Right kidney (tissue), 9 donors: ENCODE measurements at places on chromosomes 5 and 9.

DNA sequence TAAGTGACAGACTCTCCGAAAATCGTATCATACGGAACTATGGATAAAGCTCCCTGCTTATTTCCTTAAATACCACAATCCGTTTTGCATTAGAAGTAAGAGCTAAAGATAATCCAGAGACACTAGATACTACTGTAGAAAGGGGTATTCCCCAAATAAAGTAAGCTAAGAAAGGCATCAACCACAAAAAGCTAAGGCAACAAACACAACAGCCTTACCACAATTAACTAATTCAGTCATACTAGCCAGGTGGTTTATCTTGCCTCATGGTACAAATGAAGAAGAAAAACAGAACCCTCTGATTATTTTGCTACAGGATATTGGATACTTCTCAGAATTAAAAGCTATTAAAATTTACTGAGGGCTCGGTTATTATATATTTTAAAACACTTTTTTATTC lies 14.1 kb downstream of the ERP44 start:
- no peak for DNase-seq

GRCh38 chr5:127280491-127281220 lies 9.9 kb upstream of the MEGF10 start:
- no peak for DNase-seq

DNA sequence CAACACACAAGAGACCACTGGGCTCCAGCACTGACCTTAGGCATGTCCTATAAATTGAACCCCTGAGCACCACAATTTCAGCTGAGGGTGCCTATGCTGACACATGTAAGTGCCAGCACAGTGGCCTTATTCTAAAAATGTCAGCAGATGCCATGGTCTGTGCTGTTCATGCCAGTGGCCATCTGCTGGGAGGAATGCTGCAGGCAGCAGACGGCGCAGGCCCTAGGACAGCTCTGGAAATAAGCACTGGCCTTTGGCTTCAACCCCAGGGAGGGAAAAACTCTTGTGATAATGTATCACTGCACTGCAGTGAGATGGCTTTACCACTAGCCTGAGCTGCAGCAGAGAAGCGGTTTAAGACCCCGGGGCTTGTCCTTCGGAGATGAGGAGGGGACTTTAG lies 98.5 kb downstream of the SYK start:
- no peak for DNase-seq

DNA sequence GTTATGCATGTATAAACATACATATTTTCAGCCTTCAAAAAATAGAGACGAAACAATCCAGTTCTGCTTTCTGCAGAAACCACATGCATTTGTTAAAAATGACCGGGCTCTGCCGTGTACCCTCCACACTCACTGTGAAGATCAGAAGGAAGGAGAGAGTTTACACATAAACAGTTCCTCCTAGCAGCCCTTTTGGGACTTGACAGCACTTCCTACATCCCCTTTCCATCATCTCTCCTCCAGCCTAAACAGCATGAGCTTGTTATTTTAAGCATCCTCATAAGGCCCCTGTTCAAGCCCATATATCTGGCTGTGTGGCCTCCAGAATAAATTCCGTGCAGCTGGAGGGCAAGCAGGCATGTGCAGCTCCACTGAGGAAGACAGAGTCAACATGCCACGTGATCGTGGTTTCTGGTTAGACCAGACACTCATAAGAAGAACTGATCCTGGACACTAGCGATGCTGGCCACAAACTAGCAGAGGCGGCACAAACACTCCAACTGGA lies 42.2 kb downstream of the NIPAL4 start:
- DNase-seq = no peak

GRCh38 chr5:74685979-74686631 lies 1.1 kb downstream of the HEXB start:
- no peak for DNase-seq

DNA sequence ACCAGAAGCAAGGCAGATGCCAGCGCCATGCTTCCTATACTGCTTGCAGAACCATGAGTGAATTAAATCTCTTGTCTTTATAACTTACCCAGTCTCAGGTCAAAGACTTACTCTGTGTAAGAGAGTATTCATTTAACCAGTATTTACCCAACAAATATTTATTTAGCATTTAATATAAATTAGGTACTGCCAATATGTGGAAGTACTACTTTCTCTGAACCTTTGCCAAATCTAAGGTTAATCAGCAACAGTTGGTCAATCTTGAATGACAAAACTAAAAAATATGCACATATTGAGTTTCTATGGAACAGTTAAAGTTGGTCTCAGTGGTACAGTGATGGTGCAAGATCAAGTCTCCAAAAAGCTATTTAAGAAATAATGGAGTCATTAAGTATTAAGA lies 155.9 kb upstream of the CCNG1 start:
- no peak for DNase-seq

DNA sequence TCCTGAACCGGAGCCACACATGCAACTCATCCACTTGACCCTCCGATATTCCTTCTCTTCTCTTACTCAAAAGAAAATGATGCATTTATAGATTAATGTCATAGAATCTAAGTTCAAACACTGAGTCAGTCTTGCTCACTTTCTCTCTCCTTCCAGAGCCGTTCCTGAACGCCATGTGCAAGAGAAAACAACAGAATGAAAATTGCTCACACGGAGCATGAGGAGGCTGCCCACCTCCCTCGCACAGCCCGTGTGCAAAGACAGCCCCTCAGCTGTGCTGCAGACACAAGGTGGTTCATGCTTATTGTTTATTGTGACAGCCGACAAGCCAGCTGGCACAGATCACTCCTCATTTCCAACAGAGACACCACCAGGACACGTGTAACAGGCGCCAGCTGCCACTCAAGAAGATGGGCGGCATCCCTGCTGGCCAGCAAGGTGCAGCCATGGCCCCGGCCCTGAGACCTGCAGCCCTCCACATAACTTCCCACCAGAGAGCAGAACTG lies 290.8 kb downstream of the GLIS3 start:
- DNase-seq = no peak

- no peak for DNase-seq
These were observed 4.6 kb downstream of the TSLP start for GRCh38 chr5:111076091-111076490.

DNA sequence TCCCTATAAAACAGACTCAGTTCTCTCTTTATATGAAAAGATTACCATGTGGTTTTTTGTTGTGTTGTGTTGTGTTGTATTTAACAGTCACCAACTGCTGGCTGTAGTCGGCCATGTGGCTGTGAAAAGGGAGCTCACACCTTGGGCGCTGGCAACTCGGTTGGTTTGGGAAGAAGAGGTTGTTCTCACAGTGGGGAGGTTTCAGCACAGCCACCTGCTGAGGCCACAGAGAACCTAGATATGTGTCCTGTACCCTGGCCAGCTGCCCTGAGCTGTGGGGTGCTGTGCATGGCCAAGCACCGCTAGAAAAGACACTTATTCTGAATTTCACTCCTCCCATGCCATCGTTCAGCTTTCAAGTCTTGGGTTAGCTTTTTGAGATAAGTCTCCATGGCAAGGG lies 58.8 kb downstream of the SYK start:
- no peak for DNase-seq

- DNase-seq = no peak
These were observed 192.2 kb downstream of the SPOCK1 start for GRCh38 chr5:137306903-137307302.

- no peak for DNase-seq
These were observed 1.5 kb downstream of the PRRC2B start for GRCh38 chr9:131395157-131396098.

GRCh38 chr9:136926154-136926704 lies 18.3 kb downstream of the FBXW5 start:
- no peak for DNase-seq

- no peak for DNase-seq
These were observed 421.3 kb downstream of the ACTL7B start for GRCh38 chr9:108434502-108434901.

DNA sequence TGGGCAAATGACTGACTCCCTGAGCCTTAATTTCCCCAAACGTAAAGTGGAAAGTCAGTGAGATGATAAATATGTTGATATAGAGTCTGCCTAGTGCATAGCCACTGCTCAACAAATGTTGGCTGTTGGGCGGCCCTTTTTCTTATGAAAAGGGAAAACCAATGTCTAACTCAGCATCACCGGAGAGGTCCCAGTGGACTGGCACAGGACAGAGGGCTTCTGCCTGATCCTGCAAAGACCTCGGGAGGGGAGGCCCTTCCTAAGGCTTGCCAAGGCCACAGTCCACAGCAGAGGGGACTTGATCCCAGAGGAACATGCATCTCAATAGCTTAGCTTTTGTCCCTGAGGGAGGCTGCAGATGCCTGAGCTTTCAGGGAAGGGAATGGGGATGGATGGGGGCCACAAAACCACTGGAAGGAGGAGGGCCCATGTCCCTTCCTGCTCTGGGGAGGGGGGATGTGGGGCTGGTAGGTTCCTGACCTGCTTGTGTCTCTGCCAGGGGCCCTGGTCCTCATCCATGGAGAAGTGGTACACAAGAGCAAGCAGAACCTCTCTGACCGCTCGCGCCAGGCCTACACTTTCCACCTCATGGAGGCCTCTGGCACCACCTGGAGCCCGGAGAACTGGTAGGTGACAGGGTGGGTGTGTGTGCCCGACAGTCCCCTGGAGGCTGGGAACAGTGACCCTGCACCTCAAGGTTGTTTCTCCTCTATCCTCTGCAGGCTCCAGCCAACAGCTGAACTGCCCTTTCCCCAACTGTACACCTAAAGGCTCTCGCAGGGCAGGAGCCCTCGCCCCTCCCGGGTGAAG lies 6.3 kb downstream of the DOLK start:
- no peak for DNase-seq

DNA sequence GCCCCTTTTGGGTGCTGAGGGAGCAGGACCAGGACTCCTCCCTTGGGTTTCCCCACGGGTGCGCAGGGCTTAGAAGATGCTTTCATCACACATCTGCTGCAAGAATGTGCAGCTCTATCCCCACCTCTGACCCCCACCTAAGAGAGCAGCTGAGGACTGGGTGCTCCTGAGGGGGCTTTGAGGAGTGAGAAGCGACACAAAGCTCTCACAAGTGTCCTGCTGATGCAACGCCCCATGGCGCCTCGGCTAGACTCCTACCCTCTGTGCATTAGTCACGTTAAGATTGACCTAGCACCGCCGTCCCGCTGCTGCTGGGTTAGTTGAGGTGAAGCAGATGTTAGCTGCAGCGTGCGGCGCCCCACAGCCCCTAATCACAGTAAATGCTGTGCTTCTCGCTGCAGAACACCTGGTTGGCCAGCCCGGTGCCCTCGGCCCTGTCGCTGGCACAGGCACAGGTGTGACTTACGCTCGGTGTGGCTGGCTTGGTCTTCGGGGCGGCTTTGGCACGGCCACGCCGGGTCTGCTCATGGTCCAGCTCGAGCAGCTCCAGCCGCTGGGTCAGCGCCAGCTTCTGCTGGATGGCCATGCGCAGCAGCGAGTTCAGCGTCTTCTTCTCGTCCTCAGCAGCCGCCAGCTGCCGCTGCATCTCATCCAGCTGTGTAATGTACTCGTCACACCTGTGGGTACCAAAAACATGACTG lies 45.0 kb upstream of the IPPK start:
- DNase-seq = no peak

DNA sequence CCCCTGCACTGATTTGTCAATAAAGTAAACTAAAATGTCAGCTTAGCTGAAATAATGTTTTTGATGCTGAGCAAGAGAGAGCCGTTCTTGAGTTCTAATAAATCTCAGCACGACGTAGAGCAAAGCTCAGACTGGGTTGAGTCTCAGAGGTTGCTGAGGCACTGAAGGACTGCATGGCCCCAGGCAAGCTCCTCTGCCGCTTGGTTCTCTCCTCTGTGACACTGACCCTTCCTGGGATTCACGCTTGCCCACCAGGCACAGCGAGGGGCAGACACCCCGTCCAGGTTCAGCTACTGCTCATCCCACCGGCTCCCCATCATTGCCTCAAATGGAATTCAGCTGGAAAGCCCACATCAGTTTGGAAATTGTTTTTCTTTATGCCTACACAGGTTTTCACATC lies 129.8 kb downstream of the IRX2 start:
- DNase-seq = no peak

DNA sequence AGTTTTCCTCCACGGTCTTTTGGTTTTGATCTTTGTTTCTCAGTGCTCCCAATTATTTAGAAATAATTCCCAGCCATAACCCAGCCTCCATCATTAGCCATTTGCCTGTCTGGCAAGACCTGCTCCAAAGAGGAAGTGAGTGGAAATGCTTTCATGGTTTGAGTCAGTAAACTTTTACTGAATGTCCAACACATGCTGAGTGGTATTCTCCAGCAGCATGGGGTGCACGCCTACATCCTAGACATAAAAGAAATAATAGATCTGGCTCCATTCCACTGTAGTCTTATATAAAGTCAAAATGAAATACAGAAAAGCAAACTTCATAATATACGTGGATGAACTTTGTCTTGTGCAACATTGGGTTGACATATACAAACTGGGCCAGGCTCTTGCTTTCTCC lies 757.2 kb downstream of the TLE1 start:
- no peak for DNase-seq

DNA sequence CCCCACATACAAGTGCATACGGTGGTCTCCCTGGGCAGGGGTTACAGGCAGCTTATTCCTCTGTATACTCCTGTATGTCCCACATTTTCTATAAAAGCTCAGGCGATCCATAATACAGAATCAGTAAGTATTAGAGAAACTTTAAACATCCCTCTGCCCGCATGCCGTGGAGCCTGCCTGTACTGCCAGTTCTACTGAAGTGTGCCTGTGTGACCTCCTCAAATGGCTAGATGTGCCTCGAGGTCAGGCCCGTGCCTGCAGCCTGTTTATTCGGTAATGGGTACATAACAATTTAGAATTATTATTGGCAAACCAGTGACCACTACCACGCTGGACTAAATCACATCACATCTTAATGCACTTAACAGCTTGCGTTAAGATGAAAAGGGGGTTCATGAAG lies 190.8 kb downstream of the FANCC start:
- DNase-seq = no peak

DNA sequence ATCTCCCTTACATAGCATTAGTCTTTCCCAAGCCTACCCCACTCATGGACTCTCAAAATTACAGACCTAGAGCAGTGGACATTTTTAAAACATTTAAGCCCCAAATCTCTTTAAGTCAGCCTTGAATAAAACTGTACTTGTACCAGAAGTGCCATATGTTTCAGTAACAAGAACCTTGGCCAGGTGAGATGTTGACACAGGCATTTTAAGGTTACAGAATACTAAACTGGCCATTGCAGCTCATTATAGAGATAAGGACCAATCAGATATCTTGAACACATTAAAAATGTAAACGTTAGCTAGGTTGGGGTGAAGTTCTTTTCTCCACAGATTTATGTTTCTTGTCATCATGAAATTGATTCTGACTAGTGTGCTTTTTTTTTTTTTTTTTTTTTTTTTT lies 103.8 kb upstream of the MIER3 start:
- no peak for DNase-seq

GRCh38 chr5:53480416-53481158 lies at the start of gene FST:
Gene FST (plus strand): TSS chr5:53480629. CDS start chr5:53480792, 163 bp downstream.
- peak; percentile 72 for DNase-seq

DNA sequence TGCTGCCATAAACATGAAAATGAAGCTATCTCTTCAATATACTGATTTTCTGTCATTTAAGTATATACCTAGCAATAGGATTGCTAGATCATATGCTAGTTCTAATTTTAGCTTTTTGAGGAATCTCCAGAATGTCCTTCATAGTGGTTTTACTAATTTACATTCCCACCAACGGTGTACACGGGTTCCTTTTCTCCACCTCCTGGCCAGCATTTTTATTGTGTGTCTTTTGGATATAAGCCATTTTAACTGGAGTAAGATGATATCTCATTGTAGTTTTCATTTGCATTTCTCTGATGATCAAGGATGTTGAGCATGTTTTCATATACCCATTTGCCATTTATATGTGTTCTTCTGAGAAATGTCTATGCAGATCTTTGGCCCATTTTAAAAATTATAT lies 446.5 kb downstream of the GABRG2 start:
- no peak for DNase-seq

- DNase-seq = no peak
These were observed 154.6 kb downstream of the FSTL4 start for GRCh38 chr5:133457439-133458355.
